ENCODE measurements at places on chromosomes 5 and 9. TPM values are rescaled to one million over a fixed set of nuclear protein-coding genes. Genes with fewer than 3 reads are reported as not detected.

SPATA31C1 gene
- total RNA-seq, result not detected

GTF2H2C gene
- 28.8 TPM for total RNA-seq

SOHLH1 gene
- total RNA-seq, result not detected

SPINK6 gene
- not detected for total RNA-seq

STK32A gene
- 3.0 TPM for total RNA-seq

MIER3 gene
- total RNA-seq, result 18.1 TPM

MSX2 gene
- 1.5 TPM for total RNA-seq

EXOC3 gene
- total RNA-seq, result 41.3 TPM

IL31RA gene
- total RNA-seq, result 1.5 TPM

LCN2 gene
- not detected for total RNA-seq

FAM151B gene
- 4.6 TPM for total RNA-seq

FGF10 gene
- total RNA-seq, result not detected

IL9 gene
- not detected for total RNA-seq

PAPPA gene
- 211 TPM for total RNA-seq

EDIL3 gene
- 182 TPM for total RNA-seq

CDH18 gene
- 2.7 TPM for total RNA-seq

ASS1 gene
- total RNA-seq, result 111 TPM

GLRA1 gene
- total RNA-seq, result not detected

FOXI1 gene
- total RNA-seq, result not detected

Measured in smooth muscle cell of the umbilical artery (primary cell).